HAP-1 (cell line): ENCODE measurements at places on chromosomes 3 and 15.
A peak's percentile ranks its signal among the peaks of the same experiment; 100 is the strongest.

GRCh38 chr3:19506171-19506570, 357.9 kb downstream of the KCNH8 start:
- no peak for DNase-seq

DNA sequence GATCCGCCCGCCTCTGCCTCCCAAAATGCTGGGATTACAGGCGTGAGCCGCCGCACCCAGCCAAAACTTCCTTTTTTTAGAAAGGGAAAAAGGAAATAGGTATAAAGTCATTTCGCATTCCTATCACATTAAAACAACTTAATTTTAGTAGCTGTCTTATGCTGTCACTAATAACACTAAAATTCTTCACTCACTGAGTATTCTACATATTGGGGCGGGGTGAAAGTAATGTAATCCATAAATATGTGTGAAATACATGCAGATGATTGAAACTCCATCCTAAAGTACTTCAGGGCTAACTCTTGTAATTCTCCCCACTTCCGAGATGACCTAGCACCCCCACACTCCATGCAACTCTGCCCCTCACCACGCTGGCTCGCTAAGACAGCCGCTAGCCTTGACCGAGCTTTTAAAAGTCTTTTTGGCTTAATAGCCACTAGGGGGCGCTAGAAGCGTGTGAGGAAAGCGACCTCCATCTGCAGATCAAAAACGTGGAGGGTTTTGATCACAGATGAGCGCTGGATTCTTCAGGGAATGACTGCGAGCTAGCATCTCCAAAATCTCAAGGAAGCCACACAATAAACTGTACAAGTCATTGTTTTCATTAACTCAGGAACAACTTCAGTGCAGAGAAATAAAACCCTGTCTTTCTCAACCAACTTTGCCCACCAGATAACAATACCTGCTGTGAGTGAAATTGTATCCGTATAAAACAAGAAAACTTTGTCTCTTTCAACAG, 129.3 kb upstream of the IGF1R start:
- peak; percentile 67 for DNase-seq

DNA sequence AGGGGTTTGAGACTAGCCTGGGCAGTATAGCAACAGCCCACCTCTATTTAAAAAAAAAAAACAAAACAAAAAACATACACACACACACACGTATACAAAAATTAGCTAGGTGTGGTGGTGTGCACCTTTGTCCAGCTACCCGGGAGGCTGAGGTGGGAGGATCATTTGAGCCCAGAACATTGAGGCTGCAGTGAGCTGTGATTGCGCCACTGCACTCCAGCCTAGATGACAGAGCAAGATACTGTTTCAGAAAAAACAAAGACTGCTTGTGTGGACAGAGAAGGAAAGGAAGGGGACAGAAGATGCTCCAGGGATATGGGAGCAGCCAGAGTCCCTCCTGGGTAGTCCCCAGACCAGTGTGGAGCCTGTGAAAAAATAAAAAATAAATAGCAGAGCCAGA, 12.9 kb downstream of the TYRO3 start:
- DNase-seq = no peak

DNA sequence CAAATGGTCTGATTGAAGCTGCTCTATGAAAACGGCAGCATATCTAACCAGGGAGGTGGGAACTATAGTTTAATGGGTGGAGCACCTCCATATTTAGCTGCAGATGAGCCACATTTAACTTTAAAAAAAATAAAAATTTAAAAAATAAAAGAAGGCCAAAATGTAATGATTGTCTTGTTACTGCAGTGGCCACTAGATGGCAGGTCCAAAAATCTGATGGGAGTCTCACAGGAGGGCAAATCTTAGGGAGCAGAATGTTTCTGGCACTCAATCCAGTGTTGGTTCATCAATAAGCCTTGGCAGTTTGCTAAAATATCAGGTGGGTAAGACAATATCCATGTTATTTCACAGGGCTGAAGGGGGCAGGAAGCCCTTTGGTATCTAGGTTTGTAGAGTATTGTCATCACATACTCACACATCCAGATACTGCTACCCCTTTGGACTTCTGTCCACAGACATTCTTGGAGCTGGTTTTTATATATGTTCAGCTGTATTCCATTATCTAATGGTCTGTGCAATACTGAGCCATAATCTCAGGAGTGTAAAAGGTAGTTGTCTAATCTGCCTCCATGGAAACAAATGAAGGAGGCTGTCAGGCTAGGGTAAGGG, 233.3 kb downstream of the TIGIT start:
- peak; percentile 46 for DNase-seq

DNA sequence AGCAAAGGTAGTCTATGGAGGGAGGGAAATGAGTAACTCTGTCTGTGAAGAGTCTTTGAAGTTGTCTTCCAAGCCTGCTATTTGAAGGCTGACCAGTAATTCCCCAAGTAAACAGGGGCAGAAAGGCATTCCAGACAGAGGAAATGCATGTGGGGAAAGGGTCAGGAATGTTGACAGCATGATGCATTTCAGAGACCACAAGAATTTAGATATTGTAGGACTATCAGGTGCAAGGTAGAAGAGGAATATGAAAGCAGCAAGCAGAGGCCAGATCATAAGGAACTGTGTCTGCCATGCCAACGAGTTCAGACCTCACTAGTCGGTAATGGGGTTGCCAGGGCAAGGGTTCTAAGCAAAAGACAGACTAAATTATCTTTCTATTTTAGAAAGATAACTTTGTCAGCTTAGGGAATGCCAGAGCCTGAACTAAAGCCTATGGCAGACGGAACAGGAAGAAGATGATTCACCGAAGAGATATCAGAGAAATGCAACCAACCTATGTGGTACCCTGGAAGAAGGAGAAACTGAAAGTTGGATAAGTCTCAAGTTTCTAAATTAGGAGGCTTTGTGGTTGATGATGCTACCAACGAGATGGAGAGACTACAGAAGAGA, 327.0 kb upstream of the RORA start:
- DNase-seq = no peak

GRCh38 chr3:57052662-57053061, 7.8 kb upstream of the SPATA12 start:
- DNase-seq = no peak

GRCh38 chr15:31396881-31397560, 70.4 kb downstream of the KLF13 start:
- DNase-seq = peak; percentile 84
